ENCODE measurements at places on chromosomes 7 and 10.

DNA sequence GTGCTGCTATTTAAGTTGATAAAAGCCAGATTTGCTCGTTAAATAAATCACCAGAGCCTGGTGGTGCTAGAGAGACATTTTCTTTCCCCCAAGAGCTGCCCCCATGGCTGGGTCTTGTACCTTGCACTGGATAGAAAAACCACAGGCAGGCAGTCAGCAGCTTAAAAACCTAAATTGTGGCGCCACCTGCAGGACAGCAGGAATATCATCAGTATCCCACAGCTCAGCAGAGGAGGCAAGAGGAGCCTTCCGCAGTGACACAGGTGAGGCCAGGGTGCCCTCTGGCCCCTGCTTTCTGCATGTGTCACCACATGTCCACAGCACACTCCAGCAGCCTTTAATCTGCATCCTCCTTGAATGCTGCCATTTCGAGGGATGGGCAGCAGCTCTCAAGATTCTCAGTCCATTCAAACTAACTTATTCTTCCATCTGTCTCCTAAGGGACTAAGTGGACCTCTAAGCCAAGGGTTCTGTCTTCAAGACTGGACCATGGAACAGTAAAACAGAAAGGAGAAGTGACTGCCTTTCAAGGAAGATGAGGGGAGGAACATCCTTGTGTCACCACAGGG, 4.5 kb upstream of the PLXNA4 start:
- DNase-seq: peak; percentile 75

GRCh38 chr7:131076032-131076431, 251.6 kb upstream of the MKLN1 start:
- no peak for DNase-seq

DNA sequence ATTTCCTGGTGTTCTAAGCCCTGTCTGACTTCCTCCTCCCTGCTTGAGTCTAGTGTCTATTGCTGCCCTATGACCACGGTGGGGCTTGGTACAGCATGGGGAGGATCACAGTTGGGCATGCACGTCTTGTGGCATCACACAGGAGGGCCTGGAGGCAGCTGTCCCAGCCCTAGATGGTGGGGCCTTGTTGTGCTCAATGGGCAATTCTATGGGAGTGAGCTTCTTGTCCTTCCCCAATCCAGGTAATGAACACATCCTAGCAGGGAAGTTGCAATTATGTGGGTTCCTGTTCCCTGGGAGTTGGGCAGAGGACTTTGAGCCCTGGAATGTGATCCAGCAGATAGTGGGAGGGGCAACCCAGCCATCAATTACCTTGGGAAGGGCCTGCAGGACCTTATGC, 10.8 kb upstream of the FAM3C start:
- no peak for DNase-seq

DNA sequence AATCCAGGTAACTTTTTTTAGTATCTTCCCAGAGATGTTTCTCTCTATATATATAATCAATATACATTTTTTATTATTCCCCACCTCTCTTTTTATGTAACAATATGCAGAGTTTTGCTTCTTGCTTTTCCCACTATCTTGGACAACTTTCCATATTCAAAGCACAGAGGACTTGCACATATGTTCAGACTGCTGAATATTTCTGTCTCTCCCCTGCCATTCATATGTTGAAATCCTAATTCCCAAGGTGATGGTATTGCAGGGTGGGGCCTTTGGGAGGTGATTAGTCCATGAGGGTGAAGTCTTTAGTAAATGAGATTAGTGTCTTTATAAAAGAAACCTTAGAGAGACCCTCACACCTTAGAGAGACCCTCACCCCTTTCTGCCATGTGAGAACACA, 72.8 kb downstream of the CFTR start:
- DNase-seq: no peak

- DNase-seq: no peak
Measured at GRCh38 chr10:118580702-118581101, 14.7 kb downstream of the PRLHR start.

DNA sequence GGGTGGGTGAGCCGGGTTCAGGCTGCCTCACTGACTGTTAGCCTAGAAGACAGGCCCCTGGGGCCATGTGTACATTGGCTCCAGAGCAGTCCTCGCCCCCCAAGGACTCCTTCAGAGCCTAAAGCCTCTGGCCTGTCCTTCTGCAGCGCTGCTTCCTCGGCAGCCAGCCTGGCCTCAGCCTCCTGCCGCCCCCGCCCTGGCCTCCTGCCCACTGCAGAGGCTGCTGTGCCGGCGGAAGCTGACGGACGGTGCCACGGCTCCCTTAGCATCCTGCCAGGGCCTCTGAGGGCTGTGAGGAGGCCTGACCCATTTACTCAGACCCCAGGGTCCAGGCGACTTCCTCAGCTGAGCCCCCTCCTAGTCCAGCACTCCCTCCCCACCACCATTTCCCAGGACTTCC, 4.9 kb downstream of the SRRM3 start:
- no peak for DNase-seq

DNA sequence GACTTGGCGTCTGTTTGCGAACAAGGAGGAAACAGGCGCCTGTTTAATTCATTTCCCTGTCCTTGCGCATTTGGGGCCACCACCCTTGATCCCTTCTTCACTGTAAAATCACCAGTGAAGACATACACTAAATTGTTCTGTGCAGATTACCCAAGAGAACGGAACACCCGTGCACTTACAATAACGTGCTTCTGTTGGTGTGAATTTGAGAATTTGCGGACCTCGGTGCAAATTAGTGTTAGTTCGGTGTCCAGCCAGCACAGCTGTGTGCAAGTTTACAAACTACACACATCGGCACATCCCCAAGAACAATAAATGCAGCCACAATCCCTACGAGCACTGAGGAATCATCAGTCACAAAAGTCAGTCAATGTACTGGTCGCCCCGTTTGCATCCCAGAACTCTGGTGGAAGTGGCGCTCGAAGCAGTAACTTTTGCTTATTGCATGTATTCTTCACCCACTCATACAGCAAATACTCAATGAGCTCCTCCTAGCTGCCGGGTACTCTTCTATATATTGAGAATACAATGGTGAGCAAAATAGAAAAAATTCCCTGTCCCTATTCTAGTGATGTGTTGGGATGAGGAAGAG, 786 bp upstream of the CNOT4 start:
- DNase-seq: no peak

- no peak for DNase-seq
Measured at GRCh38 chr7:45324683-45325237, 167.2 kb downstream of the RAMP3 start.

- no peak for DNase-seq
Measured at GRCh38 chr10:75726522-75727483, 295.4 kb downstream of the LRMDA start.

DNA sequence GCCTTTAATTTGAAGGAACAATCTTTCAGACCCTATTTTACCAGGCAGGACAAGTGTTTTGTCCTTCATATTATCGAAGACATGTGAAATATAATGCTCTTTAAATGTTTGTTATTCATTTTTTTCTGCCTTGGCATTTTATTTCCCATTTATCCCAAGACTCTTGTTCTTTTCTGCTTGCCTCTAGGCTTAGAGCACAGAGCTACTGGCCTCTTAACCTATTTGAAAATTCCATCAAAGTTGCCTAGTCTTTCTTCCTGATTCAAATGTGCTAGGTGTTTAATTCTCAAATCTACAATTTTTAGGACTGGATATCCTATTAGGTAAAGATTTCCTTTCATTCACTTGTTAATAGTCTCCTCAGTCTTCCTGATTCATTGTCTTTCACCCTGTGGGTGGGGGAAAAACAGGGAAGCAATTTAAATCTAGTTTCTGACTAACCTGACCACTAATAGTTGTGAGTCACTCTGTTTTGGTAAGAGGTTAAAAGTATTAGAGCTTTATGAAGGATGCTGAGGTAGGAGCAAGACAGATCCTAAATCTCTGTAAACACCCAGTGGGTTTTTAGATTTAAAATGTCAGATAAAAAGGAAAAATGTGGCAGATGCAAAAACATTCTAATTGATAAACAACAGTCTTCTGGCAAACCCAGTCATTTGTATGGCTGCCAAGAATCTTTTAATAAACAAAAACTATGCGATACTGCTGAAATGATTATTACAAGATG, 1.5 kb downstream of the LIPK start:
- DNase-seq: no peak

All from CD4-positive, alpha-beta T cell treated with Interleukin-17A for 1 hour (primary cell).